ENCODE measurements at places on chromosomes 5 and 9.

DNA sequence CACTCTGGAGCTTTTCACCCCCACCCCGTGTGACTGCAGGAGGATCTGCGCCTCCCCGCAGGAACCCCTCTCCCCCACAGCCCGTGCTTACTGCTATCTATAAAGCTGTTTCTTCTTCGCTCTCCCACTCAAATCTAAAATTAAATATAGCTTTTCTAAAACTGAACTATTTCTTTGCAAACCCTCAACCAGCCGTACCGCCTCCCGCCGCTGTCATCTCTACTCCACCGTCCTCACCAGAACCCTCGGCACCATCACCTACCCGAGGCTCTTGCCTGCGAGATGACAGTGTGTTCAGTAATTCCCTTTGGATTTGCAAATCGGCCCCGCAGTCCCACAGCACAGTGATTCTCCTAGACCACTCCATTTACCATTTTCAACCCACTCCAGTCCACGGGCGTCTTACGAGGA is 13.6 kb downstream of the LPCAT1 start:
- no peak for ATAC-seq

GRCh38 chr5:1804001-1804690 is 2.9 kb downstream of the NDUFS6 start:
- no peak for ATAC-seq

- ATAC-seq = no peak
These were observed 156.2 kb downstream of the SPATA31D1 start for GRCh38 chr9:82144803-82145202.

GRCh38 chr9:89448821-89449220 is 49.1 kb downstream of the SEMA4D start:
- ATAC-seq = no peak

- no peak for ATAC-seq
These were observed 30.9 kb downstream of the SEMA5A start for GRCh38 chr5:9514968-9515367.

- no peak for ATAC-seq
These were observed 694.9 kb downstream of the ISL1 start for GRCh38 chr5:52077941-52078815.

- no peak for ATAC-seq
These were observed 8.0 kb downstream of the PDGFRB start for GRCh38 chr5:150147670-150148069.

GRCh38 chr9:97866300-97866699 is 13.3 kb downstream of the FOXE1 start:
- no peak for ATAC-seq

DNA sequence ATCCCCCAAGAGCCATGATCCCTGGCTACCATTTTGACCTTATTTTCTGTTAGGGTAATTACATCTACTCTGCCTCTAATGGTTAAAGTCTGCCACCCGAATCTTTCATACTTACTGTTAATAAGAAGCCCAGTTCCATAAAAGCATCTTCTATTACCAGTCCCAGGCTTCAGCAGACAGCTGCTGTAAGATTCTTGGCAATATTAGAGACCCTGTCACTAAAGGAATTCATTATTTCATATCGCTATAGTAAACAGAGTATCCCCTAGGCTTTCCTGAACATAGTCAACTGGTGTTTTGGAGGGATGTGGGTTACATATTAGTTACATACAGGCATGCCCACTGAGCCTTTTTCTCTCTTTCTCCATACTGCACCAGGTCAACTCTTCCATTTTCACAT is 608.7 kb upstream of the SEMA6A start:
- no peak for ATAC-seq

Measured in motor neuron (in vitro differentiated cells).